H4 (cell line): ENCODE measurements at places on chromosomes 6 and 20.

DNA sequence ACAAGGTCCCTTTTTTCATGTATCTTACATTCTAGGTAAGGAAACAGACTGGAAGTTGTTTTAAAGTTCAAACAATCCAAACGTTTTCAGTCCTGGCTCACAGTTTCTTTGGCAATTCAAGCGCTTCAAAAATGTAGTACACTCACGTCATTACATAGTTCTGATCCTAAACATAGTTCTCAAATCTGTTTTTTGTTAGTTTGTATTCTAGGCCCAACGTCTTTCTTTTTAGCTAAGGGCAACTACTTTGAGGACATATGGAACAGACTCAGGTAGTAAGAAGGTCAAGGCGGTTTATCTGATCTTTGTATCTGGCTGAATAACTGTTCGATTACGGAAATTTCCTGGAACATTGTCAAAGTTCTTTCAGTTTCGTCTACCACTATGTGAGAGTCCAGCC, 36.9 kb upstream of the PLCB4 start:
- no peak for DNase-seq

DNA sequence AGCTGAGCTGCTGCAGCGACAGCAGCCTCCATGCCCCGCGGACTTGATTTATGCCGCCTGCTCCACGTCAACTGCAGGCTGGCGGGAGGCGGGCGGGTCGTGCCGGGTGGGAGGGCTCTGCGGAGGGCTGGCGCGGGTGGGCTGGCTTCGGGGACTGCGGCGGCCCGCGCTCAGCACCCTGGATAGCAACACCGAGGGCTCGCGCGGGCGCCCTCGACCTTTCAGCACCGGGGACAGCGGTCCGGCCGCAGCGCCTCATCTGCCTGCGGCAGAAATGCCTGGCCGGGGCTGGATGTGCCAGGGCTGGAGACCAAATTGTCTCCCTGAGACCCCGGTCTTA, 792 bp downstream of the SNAP25 start:
- peak; percentile 44 for DNase-seq

DNA sequence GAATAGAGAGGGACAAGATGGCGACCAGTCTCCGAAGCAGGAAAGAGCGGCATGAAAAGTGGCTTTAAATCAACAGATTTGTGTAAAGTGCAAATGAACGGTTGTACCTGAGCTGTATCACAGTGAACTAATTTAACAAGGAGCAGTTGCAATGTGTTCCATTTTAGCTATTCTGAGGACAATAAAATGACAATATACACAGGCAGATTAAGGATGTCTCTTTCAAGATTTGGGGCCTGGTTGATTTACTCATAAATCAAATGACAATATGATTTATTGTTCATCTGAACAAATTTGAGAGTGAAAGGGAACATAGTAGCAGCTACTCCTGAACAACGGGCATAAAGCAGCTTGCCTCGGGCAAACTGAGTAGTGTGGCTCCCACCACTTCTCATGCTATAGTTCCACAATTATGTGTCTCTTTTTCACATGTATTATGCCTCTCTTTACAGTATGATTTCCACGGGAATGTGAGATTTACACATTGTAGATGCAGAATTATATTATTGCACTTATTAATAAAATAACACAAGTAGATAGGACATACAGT, 204.1 kb upstream of the AGPAT4 start:
- no peak for DNase-seq

- DNase-seq: no peak
Observed at GRCh38 chr6:87922196-87922946, 125.3 kb upstream of the SPACA1 start.

DNA sequence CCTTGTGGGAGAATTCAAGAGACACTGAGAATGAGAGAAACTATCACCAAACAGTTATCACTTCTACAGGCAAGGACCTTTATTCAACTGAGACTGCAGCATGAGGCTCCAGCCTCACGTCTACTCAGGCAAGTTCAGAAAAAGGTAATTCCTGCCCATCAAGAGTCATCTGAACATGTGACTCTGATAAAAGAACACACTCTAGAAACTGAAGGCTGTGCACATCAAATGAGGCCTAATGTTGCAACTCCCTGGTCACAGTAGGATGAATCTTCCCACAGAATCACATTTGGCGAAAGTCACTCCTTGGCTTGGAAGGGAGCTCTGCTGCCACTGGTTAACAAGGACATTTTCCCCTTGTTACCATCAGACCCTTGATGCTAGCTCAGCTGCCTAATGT, 71.2 kb upstream of the EMILIN3 start:
- no peak for DNase-seq

- no peak for DNase-seq
Observed at GRCh38 chr20:57697543-57697942, 12.3 kb downstream of the PMEPA1 start.

DNA sequence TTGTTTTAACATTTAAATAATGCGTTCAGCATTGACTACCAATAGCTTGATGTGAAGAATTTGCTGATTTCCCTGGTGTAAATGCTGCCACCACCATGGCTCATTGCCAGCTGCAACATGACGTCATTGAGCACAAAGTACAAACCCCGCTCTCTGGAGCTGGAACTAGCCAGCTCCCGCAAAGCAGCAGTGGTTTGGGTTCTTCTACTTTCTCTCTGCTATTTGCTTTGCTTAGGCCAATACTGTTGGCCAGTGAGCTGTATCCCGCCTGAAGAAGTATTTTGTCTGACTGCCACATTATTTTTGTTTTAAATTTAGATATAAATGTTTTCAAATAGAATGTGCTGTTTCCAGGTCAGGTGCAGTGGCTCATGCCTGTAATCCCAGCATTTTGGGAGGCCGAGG, 47.4 kb upstream of the KIF13A start:
- DNase-seq: peak; percentile 19

DNA sequence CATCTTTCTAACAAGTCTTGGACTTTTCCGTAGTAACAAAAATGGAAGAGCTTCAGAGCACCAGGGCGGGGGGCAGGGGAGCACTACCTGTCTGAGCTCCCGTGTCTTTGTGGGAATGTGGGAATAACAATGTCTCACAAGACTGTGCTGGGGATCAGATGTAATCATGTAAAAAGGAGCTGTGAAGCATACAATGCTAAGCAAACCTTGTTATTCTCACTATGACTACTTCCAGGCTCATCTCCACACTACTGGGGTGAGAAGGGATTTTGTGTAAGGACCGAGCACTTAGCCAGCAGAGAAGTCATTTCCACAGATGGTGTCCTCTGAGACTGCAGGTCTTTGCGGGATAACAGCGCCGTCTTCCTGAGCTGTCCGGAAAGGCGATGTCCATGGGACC, 27.1 kb downstream of the PRR18 start:
- DNase-seq: no peak

DNA sequence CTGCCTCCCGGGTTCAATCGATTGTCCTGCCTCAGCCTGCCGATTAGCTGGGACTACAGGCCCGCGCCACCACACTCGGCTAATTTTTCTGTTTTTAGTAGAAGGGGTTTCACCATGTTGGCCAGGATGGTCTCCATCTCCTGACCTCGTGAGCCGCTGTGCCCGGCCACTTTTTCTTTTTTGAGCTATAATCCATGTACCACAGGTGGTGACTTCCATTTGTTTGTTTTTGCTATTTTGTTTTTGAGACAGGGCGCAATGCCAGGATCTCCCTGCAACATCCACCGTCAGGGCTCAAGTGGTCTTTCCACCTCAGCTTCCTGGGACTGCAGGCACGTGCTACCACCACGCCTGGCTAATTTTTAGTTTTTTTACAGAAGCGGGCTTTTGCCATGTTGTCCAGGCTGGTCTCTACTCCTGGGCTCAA, 8.5 kb downstream of the HSPA1B start:
- DNase-seq: no peak

DNA sequence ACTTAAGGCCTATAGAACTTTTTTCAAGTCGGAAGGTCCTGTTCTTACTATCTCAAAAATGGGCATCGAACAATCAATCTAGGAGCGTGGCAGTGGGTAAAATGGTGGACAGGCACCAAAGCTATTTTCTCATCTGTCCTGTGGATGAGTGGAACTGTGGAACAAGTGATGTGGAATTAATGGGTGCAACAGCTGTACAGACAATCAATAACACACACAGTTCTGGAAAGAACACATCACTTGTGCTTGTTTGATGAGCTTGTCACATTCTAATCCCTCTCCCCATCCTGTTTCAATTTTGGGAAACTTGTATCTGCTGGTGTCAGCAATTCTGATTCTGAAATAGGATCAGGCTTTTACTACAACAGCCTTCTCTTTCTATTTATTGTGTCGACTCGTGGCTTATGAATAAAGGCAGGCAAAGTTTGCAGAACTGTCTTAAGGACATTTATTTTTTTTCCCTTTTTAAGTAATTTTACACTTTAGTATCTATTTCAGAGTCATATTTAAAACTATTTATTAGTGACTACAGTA, 11.5 kb downstream of the RBM24 start:
- no peak for DNase-seq

DNA sequence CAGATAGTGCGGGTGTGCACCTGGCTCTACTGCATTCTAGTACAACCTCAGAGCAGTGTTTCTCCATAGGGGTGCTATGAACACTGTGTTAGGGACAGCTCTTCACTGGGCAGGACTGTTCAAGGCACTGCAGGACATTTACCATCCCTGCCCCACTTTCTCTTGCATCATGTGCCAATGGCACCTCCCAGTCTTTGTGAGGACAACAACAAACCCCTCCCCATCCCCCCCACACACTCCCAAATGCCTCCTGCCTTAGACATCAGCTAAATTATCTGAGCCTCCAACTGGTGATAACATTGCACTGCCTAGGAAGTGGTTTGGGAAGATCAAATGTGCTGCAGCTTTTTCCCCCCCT, 98.9 kb downstream of the FYN start:
- DNase-seq: no peak

- DNase-seq: no peak
Observed at GRCh38 chr6:150813319-150813992, 52.0 kb upstream of the MTHFD1L start.

DNA sequence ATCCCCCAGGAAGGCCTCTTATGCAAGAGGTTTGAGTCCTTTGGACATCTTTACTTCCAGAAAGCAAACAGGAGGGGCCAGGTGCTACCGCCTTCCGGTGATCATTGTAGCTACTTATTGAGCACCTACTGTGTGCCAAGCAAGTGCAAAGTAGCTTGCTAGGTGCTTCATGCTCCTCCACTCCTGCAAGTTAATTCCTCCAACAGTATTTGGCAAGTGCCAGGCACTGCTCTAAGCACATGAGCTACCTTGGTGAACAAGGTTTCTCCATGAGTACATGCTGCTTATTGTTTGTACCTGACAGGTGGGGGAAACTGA, 2.3 kb downstream of the CPNE5 start:
- no peak for DNase-seq

- no peak for DNase-seq
Observed at GRCh38 chr20:25198663-25199383, 3.3 kb downstream of the ENTPD6 start.

DNA sequence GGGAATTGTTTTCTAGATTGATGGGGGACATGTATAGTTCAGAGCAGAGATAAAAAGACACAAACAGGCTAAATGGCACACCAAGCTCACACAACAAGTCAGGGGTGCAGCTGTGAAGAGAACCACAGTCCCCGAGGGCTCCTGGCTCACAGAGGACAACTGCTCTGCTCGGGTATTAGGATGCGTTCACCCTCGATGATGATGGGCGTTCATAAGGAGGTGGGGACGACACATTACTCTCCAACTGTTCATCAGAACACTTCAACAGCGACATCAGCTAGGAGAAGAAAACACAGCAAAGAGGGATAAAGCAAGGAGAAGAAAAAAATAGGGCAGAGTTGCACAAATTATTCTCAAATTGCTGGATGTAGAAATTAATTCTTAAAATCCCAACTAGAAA, 174.8 kb upstream of the RREB1 start:
- no peak for DNase-seq

DNA sequence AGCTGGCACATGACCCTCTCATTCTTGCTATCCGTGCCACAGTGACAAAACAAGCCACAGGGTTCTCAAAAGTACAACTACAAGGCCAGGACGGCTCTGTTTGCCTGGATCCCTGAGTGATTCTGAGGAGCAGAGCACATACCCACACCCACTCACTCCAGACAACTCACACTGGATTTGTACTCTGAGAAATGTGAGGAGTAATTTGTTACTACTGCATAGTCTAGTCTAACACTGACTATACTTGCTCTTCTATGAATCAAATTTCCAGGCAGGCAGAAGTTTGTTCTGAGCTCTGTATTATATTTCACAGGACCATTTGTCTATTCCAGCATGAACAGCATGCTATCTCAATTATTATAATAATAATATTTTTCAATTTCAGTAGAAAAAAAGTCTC, 26.7 kb upstream of the SPTLC3 start:
- no peak for DNase-seq
